ENCODE measurements at places on chromosomes 1 and 21. TPM values are rescaled to one million over a fixed set of nuclear protein-coding genes. Genes with fewer than 3 reads are reported as not detected.

GRCh38 chr1:111439461-111440351, 9.3 kb downstream of the WDR77 start:
- no peaks in the 10 kb centered on the region for H3K4me1 ChIP-seq
- no peaks in the 10 kb centered on the region for H3K27me3 ChIP-seq
- peaks cover 6% of the 10 kb centered on the region for H3K36me3 ChIP-seq
- no peak overlapping the region for H3K4me3 ChIP-seq
- DNase-seq, result no peak

The GCSAML gene
- total RNA-seq, result 1.5 TPM

- no peaks in the 10 kb centered on the region for H3K36me3 ChIP-seq
- no peak overlapping the region for H3K27ac ChIP-seq
- no peak overlapping the region for H3K4me3 ChIP-seq
- H3K4me1 ChIP-seq, result no peaks in the 10 kb centered on the region
- H3K27me3 ChIP-seq, result no peaks in the 10 kb centered on the region
These were observed 39.3 kb upstream of the RGS18 start for GRCh38 chr1:192118881-192119405.

- no peak overlapping the region for H3K27ac ChIP-seq
- H3K36me3 ChIP-seq, result peaks cover 23% of the 10 kb centered on the region
- H3K4me3 ChIP-seq, result no peak overlapping the region
- DNase-seq, result no peak
- H3K27me3 ChIP-seq, result no peaks in the 10 kb centered on the region
These were observed 17.0 kb downstream of the MAP7D1 start for GRCh38 chr1:36172983-36173382.

All from prostate gland (tissue), 2 donors.